ENCODE measurements at places on chromosomes 1 and 21.

DNA sequence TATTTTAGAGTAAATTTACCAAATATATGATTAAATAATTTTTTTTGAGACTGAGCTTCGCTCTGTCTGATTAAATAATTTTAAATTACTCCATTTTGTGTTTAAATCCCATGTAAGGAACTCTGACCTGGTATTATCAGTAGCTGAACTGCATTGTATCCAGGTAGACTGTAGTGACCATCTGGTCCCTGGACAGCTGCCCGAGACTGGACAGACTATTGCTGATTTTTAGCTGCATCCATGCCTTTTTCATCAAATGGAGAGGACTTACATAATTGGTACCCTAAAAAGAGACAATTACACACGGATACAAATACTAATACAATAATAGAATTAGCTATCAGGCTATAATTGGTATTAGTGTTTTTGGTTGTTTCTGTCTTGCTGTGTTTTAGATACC is 20.6 kb downstream of the OLFM3 start:
- DNase-seq, result no peak

GRCh38 chr1:231694465-231695077 is 68.0 kb downstream of the DISC1 start:
- no peak for DNase-seq

DNA sequence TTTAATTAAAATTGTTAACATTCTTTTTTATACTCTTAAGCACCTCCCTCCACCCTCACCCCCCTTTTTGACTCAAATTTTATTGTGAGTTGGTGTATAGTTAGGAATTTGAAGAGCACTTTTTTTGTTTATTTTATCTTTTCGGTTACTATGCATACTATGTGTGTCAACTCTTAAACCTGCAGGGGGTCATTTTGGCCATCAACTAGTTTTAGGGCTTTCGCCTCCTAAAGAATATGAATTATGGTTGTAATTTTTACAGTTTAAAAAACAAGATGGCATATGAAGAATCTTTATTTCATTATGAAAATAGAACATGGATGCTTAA is 9.7 kb downstream of the BACH1 start:
- no peak for DNase-seq

DNA sequence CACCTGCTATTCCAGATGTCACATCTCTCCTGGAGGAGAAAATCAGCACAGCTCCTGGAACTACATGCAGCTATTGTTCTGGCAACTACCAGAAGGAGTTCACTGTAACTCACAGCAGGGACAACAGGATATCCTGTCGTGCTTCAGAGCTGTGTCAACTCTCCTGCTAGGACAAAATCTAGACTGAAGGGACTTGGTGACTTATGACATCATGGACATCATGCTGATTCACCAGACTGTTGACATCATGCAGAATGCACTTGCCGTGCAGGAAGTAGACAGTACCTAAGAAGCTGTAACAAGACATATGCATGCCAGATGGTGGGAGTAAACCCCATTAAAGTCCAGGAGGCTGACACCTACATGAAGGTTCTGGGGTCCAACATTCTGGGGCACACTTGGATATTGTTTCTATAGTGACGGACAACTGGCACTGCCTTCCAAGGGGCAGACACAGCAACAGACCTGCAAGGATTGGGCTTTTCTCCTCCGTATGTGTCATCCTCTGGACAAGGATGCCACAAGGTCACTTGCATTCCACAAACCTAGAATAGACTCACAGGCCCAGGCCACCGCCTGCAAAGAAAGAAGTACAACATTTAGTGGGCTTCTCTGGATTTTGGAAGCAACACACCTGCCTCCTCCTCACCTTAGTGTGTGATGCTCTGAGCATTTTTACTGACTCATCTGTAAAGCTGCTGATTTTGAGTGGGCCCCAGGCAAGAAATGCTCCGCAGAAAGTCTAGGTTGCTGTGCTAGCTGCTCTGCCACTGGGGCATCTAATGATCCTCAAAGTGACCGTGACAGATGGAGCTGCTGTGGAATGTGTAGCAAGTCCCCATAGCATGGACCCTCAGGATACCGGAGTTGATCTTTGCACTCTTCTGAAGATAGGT is 249.2 kb downstream of the MATN1 start:
- no peak for DNase-seq

GRCh38 chr1:88503646-88504045 is 180.4 kb upstream of the PKN2 start:
- no peak for DNase-seq

DNA sequence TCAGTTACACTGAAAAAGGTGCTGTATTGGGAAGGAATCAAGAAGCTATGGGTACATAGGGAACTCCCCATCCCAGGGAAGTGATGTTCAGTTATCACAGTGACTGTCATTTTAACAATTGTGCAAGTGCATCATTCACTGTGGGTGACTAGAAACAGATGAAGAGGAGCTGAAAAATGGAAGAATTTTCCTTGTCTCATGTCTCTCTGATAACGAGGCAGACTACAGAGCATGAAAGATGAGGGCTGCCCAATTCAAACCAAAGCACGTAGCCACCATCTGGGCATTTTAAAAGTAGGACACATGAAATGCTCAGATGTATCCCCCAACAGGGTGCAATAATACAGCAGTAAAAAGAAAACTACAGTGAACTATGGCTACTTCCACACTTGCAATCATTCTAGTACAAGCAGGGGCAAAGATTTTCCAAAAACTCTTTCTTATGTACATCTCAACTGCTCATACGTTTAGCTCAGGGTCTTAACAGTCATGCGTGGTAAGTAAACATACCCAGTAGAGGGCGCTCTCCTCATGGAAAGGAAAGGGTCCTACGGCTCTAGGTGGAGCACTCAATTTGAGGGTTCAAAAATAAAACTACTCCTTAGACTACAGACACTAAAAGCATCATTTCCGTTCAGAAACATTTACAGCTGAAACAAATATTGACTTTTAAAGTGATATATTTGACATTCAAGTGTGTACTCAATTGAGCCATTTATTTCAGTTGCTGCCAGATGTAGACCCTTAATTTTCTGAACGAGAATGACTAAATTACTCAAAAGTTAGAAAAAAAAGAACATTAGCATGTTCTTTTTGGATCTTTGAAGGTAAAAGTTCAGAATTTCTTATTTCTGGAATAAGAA is 143.2 kb downstream of the KCTD3 start:
- DNase-seq, result no peak

- DNase-seq, result no peak
These were observed 29.4 kb upstream of the VASH2 start for GRCh38 chr1:212920896-212921295.

GRCh38 chr1:183039330-183039729 is 16.1 kb downstream of the LAMC1 start:
- DNase-seq, result no peak

DNA sequence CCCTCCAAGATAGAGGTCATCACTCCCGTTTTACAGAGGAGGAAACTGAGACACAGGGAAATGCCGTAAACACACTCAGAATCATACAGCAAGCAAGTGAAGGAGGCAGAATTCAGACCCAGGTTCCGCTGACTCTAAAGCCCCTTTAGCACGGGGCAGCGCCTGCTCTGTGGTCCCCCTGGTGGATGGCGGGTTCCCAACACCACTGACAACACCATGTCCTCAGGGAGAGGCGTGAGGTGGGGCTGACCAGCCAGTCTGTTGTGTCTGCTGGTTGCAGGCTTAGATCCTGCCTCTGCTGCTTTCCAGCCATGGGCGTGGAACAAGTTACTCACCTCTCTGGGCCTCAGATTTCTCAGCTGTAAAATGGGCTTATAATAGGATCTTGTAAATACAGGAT is 617.3 kb downstream of the MATN1 start:
- DNase-seq, result no peak

GRCh38 chr1:203475012-203475981 is at the start of gene PRELP:
PRELP (plus strand) TSS chr1:203475806; CDS start chr1:203483185, 7,379 bp downstream.
- no peak for DNase-seq

- DNase-seq, result no peak
These were observed 198.0 kb upstream of the ZP4 start for GRCh38 chr1:238088560-238089290.

DNA sequence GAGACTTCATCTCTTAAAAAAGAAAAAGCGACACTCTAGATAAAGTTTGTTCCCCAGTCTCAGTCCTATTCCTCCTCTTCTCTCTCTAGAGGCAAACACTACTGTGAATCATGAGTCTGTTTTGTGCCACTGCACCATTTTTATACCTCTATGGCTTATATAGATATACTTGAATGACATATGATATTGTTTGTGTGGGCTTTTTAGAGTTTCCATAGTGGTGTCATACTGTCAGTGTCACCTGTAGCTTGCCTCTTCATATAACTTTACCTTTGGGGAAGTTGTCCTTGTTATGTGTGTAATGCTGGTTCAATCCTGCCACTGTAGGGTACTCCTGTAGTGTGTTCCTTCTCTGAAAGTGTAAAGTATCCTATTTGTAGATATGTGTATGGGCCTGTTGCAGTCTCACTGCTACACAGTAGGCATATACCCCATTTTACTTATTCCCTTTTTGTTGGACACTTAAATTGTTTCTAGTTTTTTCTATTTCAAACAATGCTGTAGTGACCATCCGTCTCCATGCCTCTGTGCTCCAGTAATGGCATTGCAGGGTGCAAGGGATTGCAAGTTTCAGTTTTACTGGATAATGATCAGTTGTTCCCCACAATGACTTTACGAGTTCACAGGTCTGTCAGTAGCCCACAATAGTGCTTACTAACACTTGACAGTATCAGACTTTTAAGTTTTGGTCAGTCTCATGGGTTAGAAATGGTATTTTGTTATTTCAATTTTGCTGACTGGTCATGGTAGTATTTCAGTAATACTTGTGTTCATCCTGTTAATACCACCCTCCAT is 2.7 kb downstream of the PRMT2 start:
- DNase-seq, result no peak

DNA sequence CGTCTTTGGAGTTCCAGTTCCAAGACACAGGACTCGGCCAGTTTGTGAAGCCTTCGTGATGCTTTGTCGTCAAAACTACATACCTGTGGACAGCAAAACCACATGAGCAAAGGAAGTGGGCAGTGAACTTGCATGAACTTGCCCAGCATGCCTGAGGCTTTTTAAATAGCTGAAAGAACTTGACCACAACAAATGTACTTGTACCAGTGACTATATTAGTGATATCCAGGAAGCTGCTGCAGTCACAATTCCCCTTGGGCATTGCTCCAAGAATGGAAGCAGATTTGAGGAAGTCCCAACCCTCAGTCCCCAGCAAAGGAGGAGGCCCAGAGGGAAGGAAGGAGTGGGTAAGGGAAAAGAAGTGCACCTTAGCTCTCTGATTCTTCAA is 2.6 kb downstream of the FUCA1 start:
- DNase-seq, result no peak

- DNase-seq, result no peak
These were observed 20.2 kb upstream of the KCNAB2 start for GRCh38 chr1:6025269-6026094.

GRCh38 chr21:28636752-28637691 is 355.7 kb downstream of the LTN1 start:
- DNase-seq, result no peak

DNA sequence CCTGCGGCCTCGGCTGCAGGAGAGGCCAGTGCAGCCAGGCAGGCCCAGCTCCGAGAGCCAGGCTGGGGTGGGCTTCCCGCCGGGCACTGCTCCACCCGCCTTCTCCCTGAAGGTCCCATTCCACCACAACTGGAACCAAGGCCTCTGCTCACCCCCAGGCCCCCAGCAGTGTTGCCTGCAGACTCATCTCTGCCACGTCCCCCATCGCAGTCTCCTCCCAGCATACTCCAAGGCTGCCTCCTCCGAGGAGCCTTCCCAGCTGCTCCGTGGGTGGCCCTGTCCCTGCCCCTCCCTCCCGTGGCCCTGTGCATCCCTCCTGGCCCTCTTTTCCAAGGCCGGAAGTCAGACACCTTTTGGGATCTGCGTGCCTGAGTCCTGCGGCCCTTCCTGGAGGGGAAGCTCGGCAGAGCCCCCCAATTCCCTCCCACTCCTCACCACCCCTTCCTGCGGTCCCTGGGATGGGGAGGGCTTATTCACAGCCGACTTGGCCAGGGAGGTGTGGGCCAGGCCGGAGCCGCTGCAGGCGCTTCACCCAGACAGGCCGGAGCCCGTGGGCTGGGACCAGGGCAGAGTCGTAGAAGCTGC is 47.6 kb downstream of the SLX9 start:
- DNase-seq, result peak; percentile 7

DNA sequence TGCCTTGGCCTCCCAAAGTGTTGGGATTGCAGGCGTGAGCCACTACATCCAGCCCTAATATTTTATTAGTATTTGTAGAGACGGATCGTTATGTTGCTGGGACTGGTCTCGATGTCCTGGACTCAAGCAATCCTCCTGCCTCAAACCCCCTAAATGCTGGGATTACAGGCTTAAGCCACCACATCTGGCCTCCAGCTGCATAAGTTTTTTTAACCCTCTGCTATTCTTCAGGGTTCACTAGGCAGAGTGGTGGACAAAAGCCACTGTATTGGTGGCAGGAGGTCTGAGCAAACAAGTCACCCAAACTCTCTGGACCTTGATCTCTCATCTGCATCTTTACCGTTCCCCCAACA is 10.1 kb upstream of the CLIC4 start:
- no peak for DNase-seq

GRCh38 chr1:231677442-231677841 is 50.9 kb downstream of the DISC1 start:
- DNase-seq, result no peak

DNA sequence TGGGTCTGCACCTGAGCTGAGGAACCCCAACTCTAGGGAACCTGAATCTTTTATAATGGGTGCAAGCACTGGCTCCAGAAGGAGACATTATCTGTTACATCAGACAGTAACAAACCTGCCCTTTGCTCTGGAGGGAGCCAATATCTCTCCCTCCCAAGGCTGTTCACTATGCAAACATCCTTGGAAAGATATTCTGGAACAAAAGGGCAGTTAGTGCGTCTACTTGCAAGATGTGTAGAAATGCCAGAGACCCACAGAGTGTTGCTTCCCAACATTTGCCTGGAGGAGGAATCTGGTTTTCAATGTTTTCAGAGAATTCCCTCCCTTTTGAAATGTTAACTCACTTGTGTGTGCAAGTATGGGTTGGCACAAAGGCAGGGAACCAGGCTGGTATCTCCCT is 31.9 kb downstream of the UMODL1 start:
- no peak for DNase-seq

DNA sequence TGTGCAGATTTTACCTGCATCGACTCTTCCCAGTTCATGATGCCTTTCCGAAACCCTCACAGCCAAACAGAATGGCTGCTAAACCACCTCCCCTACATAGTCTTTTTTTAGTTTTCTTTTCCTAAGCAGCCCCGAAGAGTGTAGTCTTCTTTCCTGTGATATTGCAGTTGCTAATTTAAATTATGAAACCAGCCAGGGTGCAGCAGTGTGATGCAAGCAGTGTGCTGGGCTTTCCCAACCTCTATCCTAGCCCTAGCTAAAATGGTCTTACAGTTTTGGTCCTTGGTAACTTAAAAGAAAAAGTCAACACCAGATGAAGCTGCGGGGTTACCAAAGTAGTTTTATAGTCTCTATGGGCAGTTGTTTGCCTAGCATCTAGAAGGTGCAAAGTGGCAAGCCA is 82.0 kb upstream of the GCLM start:
- DNase-seq, result no peak

DNA sequence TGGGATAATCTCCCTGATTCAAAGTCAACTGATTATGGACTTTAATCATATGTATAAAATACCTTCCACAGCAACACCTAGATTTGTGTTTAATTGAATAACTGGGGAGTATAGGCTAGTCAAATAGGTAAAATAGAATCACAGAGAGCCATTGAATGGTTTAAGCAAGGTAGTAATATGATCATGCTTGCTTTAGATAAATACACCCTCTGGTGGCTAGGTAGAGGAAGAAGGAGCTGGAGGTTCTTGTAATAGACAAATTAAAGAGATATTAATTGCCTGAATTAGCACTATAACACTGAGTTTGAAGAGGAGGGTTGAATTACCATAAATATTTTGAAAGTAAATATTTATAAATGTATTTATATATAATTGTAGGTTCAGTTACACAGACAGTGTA is 40.3 kb downstream of the DIRAS3 start:
- DNase-seq, result no peak
